AG04450 (cell line): ENCODE measurements at places on chromosomes 12 and 14. TPM values are rescaled to one million over a fixed set of nuclear protein-coding genes. Genes with fewer than 3 reads are reported as not detected.

Gene OAS2
- 0.12 and 0.21 TPM in 2 replicates for polyA plus RNA-seq

Gene RASSF9
- 0.06 and 0.16 TPM in 2 replicates for polyA plus RNA-seq

Gene YY1
- 38.0 and 45.6 TPM in 2 replicates for polyA plus RNA-seq

Gene ATP23
- 8.8 and 13.1 TPM in 2 replicates for polyA plus RNA-seq

Gene PACS2
- 13.0 and 16.1 TPM in 2 replicates for polyA plus RNA-seq

Gene KRT71
- polyA plus RNA-seq = not detected in 2 replicates

Gene PLEKHH1
- 0.15 and 0.19 TPM in 2 replicates for polyA plus RNA-seq

Gene NXPH4
- polyA plus RNA-seq = 0.79 and 1.0 TPM in 2 replicates
